ENCODE measurements at places on chromosomes 12 and 14.

GRCh38 chr14:75443203-75443969, 15.6 kb downstream of the JDP2 start:
- DNase-seq = no peak

- DNase-seq = no peak
These were observed 4.9 kb downstream of the CACNA2D4 start for GRCh38 chr12:1913377-1914113.

DNA sequence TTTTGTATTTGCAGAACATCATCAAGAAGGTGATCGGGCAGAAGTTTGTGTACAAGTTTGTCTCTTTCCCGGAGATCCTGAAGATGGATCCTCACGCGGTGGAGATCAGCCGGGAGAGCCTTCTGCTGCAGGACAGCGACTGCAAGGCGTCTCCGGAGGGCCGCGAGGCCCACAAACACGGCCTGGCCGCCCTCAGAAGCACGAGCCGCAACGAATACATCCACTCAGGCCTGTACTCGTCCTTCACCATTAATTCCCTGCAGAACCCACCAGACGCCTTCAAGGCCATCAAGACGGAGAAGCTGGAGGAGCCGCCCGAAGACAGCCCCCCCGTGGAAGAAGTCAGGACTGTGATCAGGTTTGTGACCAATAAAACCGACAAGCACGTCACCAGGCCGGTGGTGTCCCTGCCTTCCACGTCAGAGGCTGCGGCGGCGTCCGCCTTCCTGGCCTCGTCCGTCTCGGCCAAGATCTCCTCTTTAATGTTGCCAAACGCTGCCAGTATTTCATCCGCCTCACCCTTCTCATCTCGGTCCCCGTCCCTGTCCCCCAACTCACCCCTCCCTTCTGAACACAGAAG, 52.8 kb downstream of the ELK3 start:
- no peak for DNase-seq

DNA sequence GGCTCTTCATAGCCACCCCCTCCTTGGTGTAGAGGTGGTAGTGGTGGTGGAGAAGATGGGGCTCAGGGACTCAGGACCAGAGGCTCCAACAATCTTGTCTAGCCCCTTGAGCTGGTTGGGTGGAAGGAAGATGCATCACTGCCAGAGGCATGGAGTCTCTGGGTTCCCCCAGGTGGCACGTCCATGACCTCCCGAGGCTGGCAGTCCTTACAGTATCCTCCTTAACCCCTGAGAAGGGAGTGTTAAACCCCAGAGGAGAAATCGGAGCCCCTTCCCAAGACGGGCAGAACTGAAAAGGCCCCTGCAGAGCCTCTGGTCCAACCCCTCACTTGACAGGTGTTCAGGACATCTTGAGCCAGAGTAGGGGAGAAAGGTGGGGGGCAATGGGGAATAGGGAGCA, 9.1 kb downstream of the KRT83 start:
- no peak for DNase-seq

- DNase-seq = no peak
These were observed 1.4 kb downstream of the NTF3 start for GRCh38 chr12:5433081-5433844.

DNA sequence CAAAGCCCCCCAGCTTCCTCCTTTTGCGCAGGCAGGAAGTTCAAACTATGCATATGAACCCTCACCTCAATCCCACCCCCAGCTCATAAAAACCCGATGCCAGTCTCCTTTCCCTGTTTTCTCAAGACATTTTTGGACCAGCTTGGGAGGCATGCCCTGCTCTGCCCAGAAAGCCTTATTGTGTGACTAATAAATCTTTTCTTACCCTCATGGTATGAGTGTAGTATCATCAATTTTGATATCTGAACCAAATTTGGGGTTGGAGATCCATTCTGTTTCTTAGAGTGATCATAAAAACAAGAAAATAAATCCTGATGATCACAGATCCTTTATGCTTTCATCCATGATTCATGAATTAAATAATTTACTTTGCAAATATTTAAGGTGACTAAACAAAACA, 128.5 kb downstream of the ALG10B start:
- DNase-seq = no peak

GRCh38 chr14:103697206-103697602, 18.0 kb downstream of the XRCC3 start:
- DNase-seq = no peak

DNA sequence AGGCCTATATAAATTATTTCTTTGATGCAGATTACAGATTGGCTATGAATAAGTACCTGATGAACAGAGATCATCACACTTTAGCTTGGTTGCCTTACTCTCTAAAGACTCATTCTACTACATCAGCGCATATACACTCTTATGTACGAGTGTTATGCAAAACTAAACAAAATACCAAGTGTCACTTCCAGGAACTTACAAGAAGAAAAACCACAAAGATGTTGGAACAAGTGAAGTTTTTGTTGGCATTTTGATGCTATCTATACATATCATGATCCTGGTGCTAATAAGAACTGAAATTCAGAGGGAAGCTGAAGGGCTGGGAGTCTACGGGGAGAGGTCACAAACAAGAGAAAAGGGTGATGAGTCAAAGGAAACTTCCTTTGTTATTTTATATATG, 47.9 kb upstream of the CERS5 start:
- no peak for DNase-seq

- no peak for DNase-seq
These were observed 702.7 kb downstream of the TMTC2 start for GRCh38 chr12:83389237-83389996.

GRCh38 chr14:90105756-90106155, 44.0 kb downstream of the KCNK13 start:
- no peak for DNase-seq

DNA sequence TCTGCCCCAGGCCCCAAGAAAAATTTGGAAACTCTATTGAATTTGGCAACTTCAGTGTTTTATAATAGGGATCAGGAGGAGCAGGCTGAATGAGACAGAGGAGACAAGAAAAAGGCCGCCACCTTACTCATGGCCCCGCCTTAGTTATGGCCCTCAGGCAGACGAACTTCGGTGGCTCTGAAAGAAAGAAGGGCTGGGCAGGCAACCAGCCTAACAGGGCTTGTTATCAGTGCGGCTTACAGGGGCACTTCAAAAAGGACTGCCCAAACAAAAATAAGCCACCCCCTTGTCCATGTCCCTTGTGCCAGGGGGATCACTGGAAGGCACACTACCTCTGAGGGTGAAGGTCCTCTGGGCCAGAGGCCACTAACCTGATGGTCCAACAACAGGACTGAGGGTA, 146.3 kb upstream of the ATF7IP start:
- no peak for DNase-seq

DNA sequence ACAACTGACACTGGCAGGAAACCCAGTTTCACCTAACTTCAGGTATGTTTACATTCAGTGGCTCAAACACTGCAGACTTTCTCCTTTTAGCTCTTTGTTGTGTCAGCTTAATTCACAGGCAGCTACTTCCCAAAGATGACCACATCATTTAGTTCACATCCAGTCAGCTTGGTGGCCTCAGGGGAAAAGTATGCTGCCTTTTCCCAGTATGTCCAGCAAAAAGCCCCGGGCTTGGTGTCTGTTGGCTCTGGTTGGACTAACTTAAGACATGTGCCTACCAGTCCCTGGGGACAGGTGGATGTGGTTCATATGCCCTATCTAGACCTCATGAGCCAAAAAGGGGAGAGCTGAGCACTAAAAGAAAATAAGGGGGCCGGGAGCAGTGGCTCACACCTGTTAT, 56.4 kb downstream of the GOLGA5 start:
- DNase-seq = no peak

- DNase-seq = no peak
These were observed 18.6 kb downstream of the DUSP6 start for GRCh38 chr12:89333564-89334252.

DNA sequence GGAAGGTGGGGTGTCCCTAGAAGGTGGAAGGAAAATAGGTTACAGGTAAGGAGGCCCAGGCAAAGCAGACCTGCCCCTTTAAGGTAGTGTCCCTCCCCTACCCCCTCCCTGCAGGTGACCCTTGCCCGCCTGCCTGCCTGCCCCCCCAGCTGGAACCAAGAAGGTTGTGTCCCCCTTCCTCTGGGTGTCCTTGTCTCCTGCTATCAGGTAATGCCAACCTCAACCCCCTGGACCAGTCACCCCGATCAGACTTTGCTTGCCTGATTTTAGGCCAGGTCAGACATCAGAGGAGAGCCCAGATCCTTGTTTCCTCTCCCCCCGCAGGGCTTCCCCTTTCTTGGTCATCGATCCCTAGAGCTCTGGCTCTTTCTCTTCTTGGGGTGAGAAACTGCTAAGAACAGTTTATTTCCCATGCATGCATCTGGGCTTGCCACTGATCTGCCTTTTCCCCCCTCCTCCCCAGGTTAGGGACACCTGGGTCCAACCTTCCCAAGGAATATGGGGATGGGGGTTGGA, at the start of gene SLC39A5:
TSS of gene SLC39A5 (plus strand) at position 136 of the 516 bp plus-strand sequence. CDS start 1,224 bp downstream, outside the sequence.
- DNase-seq = no peak

DNA sequence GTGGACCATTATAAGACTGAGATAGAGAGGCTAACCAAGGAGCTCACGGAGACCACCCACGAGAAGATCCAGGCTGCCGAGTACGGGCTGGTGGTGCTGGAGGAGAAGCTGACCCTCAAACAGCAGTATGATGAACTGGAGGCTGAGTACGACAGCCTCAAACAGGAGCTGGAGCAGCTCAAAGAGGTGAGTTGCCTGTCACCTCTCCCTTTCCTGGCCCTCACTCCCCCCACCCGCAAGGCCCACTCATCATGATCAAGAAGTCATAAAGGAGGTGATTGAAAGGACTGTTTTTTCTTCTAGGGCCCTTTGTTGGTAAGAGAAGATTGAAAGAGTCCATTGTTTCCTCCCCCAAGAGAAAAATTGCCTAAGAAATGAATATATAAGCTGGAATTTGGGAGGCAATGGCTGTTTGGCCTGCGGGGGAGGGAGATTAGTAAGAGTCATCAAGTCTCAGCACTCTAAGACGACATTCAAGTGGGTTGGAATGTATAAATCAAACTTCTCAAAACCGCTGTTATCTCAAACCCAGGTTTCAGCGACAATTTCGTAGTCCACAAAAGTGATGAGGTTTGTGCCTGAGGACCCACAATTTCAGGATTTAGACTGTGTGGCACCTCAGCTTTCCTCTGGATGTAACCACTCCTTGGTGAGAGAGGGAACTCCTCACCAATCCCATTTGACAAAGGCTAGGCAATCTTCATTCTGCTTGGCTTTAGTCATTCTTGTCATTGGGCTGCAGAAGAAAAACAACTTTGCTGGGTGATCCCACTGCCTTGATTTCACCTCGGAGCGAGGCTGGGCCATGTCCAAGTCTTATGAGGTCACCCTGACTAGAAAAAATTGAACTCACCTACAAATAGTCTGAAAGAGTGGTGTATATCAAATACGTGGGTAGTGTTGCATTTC, 966 bp downstream of the BICD1 start:
- DNase-seq = peak; percentile 4

DNA sequence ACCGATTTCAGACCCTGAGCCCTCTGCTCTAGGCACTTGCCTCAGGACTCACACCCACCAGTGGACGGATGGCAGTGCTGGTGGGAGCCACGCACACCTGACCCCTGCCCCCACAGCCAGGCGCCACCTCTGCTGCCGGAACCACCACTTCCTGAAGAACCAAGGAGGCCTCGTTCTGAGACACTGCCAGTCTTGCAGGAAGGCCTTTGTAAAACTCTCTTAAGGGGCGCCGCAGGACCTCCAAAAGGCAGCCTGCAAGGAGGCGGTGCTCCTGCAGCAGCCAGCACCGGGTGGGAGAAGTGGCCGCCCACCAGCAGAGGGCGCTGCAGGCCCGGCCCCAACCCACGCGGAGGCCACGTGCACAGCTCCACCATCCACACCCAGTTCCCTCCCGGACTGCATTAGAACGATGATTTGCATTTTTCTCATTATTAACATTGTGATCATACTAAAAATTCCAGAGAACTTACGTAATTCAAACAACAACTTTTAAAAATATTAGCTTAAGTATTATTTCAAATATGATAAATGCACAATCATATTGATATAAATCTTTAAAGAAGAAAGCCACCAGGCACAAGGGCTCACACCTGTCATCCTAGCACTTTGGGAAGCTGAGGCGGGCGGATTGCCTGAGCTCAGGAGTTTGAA, 12.8 kb downstream of the STX2 start:
- DNase-seq = peak; percentile 52

DNA sequence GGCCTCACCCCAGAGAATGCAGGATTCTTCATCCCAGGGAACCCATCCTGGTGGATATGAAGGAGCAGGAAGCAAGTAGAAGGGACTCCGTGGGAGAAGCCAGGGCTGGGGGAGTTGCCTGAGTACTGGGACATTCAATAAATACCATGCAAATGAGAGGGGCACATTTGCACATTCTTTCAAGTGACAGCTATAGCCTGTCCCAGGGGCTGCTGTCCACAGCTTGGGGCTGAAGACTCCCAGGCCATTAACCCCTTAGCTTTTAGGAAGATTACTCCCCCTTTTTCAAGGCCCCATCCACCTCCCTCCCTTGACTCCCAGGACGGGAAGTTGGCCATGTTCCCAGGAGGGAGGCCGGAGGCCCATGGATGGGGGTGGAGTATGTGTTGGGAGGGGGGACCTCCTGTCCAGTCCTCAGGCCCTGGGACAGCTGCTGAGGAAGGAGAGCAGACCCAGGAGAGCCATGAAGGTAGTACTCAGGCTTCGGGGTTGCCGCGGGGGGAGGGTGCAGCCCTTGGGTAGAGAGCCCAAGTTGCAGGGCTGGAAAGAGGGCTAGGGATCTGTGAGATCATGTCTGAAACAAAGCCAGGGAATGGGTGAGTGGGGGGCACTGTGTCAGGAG, 974 bp upstream of the TNS2 start:
- no peak for DNase-seq

- no peak for DNase-seq
These were observed 24.5 kb downstream of the MOK start for GRCh38 chr14:102280376-102280962.

DNA sequence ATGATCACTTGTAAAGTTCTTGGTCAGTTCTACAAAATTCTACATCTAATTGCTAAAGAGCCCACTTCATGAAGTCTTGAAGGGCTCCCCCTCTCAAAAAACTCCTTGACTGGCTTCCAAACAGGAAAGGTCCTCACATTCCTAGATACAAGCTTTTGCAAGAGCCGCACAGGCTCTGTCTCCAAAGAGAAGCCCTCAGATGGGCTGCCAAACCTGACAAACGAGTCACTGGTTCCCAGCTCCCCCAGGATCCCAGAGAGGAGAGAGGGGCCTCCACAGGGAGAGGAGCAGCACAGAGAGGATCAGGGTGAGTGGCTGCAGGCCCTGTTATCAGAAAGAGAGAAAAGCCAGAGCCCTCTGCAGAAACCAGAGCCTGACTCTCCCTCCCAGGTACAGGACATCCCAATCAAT, 5.8 kb downstream of the NID2 start:
- no peak for DNase-seq

- DNase-seq = no peak
These were observed 34.6 kb downstream of the ACAD10 start for GRCh38 chr12:111720457-111720856.

DNA sequence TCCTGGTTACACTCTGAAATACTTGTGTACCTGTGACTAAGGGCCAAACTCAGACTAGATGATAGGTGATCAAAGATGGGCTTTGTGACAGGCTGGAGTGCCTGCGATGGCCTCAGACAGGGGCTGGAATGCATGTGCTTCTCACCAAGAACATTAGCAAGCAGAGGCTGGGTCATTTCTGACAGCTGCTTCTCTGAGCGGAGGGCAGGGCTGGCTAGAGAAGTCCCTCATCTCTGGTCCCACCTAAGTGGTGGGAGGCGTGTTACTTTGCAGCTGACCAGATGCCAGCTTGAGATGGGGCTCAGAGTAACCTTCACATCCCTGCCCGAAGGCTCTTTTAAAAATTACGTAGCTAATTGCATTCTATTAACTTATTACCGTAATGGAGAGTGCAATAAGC, 106.8 kb upstream of the RTL1 start:
- no peak for DNase-seq

GRCh38 chr14:74710480-74710879, 2.4 kb downstream of the AREL1 start:
- no peak for DNase-seq

- no peak for DNase-seq
These were observed 3.8 kb downstream of the GALNT16 start for GRCh38 chr14:69263771-69264170.
